ENCODE measurements at places on chromosomes 1 and 21.

GRCh38 chr21:27359141-27359540, 392.3 kb upstream of the ADAMTS5 start:
- no peak for DNase-seq

- no peak for DNase-seq
These were observed 40.2 kb downstream of the GREM2 start for GRCh38 chr1:240571782-240572181.

DNA sequence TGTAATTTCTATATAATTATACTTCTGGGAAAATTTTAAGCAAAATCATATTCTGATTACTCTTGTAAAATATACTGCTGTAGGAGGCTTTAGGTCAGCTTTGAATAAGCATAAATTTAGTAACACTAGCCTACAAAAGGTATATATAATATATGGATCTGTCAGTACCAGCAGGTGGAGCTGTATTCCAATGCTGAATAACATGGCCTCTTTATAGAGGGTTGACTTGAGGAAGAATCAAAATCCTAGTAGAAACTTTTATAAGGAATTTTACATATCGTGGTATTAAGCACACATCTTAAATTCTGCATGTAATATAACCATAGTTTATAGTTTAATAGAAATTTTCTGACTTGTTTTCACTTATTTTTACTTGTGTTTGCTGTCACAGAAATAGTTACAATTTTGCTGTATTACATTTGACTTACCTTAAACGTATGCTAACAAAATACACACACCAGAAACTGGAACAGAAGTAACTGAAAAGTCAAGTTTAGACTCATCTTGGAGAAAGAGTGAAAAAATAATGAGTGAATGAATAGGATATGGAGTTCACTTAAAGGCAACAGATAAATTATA, 79.3 kb downstream of the HMCN1 start:
- DNase-seq = no peak

- peak; percentile 96 for DNase-seq
These were observed 10.0 kb upstream of the FAAP20 start for GRCh38 chr1:2204415-2205190.

- no peak for DNase-seq
These were observed 55.5 kb upstream of the TIAM1 start for GRCh38 chr21:31399591-31399990.

DNA sequence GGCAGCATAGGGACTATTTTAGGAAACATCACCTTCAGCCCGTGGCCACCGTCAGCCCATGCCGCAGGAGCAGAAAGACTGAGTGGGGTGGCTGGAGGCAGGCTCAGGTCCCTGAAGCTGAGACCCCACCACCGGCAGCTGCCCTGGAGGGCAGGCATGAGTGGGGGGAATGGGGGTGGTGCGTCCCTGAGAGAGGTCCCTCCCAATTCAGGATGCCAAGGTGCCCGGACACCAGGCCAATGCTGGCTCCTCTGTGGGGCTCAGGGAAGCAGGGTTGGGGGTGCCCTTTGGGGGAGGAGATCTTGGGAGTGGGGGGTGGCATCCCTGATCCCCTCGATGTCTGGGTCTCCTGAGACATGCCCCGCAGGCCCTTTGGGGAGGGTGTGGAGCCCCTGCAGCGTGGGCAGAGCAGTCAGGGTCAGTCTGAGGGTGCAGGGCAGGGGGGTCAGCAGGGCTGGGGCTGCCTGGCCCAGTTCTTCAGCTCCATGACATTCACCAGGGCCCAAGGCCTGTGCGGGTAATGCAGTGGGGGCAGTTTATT, 998 bp upstream of the TTC34 start:
- no peak for DNase-seq

- no peak for DNase-seq
These were observed 341.6 kb downstream of the MATN1 start for GRCh38 chr1:30381671-30382365.

DNA sequence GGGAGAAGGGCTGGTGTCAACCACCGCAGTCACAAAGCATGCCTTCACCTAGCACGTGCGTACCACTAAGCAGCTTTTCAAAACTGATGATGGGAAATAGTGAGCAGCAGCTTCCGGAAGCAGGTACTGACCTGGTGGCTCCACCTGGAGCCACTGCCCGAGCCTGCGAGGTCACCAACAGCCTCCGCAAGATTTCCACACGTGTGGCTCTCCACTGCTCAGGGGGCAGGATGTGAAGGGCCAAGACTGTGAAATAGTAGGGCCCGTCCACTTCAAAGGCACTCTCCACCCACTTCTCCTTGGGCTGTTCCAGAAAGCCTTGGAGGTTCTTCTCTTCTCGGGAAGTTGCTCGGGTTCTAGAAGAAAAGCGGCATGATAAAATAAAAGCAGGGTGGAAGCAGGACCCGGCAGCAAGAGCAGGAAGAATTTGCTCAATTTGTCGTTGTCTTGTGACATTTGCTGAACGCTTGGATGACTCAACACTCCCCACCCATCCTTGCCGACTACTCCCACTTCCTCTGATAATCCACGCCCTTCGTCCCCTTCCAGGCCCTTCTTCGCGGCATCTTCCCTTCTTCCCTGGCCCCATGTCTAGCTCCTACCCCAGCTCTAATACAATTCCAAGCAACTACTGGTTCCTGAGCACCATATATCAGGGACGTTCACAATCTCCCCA, 124.9 kb upstream of the IFFO2 start:
- no peak for DNase-seq

DNA sequence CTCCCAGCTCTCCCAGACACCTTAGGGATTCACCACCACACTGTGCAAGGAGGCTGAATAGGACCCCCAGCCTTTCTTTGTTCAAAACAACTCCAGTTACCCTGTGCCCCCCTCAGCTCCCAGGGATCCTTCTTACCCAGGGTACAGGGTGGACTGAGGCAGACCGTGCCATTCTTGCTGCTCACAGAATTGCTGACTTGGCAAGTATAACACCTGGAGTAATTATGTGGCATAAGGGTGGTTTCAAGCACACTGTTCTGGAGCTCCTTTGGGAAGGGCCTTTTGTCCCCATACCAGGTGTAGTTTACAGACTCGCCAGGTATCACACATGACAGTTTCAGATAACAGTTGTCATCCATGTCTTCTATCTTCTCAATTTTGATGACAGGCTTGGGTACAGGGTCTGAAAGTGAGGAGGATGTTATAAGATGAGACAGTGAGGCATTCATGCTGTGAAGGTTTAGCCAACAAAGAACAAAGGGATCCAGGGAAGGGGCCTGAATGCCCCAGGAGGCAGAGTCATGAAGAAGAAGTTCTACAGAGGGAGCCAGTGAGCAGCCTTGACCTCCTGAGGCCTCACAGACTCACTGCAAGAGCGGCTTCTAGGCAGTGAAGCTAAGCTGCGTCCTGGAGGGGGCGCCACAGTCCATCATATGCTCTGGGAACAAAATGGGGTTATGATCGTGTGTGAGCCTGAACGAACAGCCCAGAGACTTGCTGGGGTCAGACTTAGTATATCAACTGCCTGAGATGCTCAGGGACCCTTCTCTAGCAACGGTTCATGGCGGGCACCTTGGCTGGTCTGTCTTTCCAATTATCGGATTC, 30.3 kb downstream of the CD48 start:
- DNase-seq = no peak

- DNase-seq = no peak
These were observed 469.0 kb upstream of the VAMP3 start for GRCh38 chr1:7302126-7302525.

DNA sequence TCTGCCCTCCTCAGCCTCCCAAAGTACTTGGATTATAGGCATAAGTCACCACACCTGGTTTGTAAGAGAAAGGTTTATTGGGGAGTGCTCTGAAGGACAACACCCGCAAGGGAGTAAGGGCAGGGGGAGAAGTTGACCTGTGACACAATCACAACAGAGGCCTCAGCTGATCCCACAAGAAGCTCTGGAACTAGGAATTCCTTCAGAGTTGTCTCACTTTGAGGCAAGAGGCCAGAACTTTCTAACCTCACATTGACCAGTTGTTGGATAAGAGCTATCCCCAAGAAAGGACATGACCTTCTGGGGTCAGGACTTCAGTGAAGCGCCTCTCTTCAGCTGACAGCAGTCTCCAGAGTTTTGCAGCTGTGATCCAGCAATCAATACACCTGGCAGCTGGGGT, 27.4 kb upstream of the RC3H1 start:
- DNase-seq = no peak

DNA sequence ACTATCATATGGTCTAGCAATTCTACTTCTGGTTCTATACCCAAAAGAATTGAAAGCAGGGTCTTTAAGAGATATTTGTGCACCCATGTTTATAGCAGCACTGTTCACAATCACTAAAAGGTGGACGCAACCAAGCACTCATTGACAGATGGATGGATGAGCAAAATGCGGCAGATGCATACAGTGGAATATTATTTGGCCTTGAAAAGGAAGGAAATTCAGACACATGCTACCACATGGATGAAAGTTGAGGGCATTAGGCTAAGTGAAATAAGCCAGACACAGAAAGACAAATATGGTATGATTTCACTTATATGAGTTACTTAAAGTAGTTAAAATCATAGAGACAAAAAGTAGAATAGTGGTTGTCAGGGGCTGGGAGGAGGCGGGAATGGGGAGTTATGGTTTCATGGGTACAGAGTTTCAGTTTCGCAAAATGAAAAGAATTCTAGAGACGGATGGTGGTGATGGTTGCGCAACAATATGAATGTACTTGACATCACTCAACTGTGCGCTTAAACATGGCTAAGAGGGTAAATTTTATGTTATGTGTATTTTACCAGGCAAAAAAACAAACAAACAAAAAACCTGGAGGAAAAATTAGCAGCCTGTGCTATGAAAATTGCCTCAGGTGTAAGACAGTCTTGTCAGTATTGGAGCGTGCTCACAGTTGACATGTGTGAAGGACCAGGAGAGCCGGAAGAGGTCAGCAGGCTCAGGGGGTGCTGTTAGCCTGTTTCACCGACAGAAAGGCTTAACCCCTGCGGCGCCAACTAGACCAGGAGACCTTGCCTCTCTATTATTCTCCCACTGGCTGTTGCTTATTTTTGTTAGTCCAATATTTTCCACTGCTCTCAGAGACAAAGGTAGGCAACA, 26.5 kb downstream of the CD247 start:
- DNase-seq = no peak

DNA sequence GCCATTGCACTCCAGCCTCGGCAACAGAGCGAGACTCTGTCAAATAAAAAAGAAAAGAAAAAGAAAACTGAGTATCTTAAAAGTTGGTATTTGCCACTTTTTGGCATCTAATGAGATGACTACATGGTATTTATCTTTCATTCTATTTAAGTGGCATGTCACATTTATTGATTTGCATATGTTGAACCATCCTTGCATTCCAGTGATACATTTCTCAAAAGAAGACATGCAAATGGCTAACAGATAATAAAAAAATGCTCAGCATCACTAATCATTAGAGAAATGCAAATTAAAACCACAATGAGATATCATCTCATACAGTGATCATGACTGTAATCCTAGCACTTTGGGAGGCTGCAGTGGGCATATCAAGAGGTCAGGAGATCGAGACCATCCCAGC, 28.1 kb downstream of the SFPQ start:
- DNase-seq = no peak

- DNase-seq = no peak
These were observed 56.8 kb downstream of the NFIA start for GRCh38 chr1:61138921-61139774.

- DNase-seq = no peak
These were observed 13.3 kb downstream of the CC2D1B start for GRCh38 chr1:52352690-52353089.

- no peak for DNase-seq
These were observed 327.9 kb downstream of the TTLL7 start for GRCh38 chr1:83670909-83671565.

- no peak for DNase-seq
These were observed 1.4 kb upstream of the TNFRSF14 start for GRCh38 chr1:2554621-2555387.

DNA sequence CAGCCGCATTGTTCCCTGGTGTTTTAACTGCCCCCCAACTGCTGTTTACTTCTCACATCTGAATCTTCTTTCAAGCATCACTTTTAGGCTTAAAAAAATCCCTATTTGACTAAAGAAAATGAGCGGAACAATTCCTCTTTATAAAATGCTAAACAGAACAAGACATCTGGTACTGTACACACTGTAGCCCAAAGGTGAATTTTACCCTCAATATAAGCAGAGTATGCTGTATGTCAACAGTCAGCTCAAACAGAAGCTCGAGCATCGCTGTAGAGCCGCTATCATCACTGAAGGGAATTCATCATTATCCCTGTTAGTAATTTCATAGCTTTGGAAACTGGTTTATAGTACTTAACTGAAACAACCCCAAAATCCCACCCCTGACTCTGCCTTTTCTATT, 85.3 kb downstream of the LRRC8D start:
- DNase-seq = no peak

DNA sequence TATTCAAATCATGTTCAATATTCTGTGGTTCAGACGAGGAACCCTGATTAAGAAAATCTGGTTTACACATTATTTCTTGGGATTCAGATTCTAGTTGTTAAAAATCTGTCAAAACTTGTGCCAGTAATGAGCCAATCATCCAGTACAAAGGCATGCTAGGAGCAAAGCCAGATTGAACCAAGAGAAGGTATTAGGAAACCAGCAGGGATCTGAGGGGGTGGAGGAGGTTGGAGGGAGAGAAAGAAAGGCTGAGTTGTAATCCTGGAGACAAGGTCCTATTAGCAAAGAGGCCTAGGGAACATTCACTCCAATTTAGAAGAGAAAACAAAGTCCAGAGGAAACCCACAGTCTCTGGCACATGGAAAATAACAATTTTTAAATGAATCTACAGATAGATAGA, 352.9 kb downstream of the LTN1 start:
- DNase-seq = no peak

- no peak for DNase-seq
These were observed 375.9 kb upstream of the ADGRL2 start for GRCh38 chr1:81424816-81425215.

DNA sequence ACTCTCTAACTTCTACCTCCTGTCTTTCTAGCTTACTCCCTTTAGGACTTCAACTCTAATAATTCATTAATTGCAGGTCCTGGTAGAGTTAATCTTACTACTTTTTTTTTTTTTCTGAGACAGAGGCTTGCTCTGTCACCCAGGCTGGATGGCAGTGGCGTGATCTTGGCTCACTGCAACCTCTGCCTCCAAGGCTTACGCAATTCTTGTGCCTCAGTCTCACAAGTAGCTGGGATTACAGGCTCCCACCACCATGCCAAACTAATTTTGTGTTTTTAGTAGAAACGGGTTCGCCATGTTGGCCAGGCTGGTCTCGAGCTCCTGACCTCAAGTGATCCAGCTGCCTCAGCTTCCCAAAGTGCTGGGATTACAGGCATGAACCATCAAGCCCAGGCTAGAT, 15.7 kb downstream of the BTBD8 start:
- DNase-seq = peak; percentile 10

DNA sequence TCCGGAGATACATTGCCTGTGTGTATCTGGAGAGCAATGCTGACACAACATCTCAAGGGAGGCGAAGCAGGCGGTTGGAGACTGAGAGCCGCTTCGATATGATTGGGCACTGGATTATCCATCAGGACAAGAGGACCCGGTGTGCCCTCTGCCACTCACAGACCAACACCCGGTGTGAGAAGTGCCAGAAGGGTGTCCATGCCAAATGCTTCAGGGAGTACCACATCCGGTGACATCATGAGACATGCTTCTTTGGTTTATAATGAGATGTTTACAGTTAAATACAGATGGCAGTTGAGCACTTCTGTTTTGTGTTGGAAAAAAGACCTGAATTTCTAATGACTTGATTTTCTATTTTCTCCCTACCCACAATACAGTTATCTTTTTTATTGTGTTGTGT, 12.1 kb downstream of the PGBD2 start:
- DNase-seq = no peak

Measured in hypothalamus (tissue), 51 donors.